ENCODE measurements at places on chromosomes 1 and 21.

- DNase-seq: peak; percentile 53
Measured at GRCh38 chr1:30743584-30744059, 14.0 kb downstream of the LAPTM5 start.

DNA sequence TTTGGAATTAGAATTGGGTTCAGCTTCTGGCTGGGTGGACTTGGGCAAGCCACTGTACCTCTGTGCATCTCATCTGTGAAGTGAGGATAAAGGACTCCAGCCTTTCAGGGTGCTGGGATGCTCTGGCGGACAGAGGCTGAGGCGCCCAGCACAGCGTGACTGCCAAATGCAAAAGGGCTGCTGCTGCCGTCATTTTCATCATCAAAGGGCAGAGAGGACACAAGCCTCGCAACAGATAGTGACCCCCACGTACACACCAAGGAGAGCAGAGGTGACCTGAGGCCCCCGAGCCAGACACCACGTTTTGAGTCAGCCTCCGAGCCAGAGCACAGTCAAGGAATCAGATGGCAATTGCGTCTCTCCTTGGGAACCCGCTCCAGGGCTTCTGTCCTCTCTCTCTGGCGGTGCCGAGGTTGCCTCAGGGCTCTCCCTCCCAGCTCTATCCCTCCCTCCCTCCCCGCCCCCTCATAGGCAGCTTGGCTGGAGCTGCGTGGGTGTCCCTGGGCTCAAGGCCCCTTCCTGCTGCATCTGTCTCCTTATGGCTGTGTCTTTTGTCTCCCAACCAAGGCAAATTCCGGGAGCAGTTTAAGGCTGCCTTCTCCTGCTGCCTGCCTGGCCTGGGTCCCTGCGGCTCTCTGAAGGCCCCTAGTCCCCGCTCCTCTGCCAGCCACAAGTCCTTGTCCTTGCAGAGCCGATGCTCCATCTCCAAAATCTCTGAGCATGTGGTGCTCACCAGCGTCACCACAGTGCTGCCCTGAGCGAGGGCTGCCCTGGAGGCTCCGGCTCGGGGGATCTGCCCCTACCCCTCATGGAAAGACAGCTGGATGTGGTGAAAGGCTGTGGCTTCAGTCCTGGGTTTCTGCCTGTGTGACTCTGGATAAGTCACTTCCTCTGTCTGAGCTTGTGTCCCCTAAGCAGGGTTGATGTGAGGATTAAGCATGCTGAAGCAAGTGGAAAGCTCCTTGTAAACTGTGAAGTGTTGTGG, 9.0 kb downstream of the HCRTR1 start:
- DNase-seq: no peak

DNA sequence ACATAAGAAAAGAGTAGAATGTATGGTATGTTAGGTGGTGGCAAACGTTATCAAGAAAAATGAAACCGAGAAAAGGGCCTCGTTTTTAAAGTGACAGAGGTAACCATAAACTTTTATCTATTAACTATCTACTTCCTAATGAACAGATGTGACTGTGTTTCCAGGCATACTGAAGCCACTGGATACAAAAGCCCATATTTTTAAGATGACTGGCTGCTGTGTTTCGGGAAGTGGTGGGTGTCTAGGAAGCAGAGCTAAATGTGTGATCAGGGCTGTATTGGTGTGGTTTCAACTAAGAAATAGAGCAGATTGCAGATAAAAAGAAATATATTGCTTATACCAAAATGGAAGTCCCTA, 71.8 kb downstream of the CHRM3 start:
- DNase-seq: no peak

DNA sequence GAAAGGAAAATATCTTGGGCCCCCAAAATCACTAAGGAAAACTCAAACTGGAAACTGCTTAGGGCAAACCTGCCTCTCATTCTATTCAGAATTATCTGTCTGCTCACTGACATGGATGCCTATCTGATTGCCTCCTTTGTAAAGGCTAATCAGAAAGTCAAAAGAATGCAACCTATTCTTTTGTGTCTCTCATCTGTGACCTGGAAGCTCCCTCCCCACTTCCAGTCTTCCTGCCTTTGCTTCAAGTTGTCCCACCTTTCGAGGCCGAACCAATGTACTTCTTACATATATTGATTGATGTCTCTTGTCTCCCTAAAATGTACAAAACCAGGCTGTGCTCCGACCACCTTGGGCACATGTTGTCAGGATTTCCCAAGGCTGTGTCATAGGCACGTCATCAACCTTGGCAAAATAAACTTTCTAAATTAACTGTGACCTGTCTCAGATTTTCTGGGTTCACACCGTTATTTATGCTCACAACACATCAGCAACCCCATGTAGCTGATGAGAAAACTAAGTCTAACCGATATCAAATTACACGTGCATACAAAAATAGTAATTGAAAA, 302.3 kb upstream of the NRIP1 start:
- DNase-seq: no peak

- no peak for DNase-seq
Measured at GRCh38 chr1:9068981-9069325, 482 bp downstream of the SLC2A5 start.

DNA sequence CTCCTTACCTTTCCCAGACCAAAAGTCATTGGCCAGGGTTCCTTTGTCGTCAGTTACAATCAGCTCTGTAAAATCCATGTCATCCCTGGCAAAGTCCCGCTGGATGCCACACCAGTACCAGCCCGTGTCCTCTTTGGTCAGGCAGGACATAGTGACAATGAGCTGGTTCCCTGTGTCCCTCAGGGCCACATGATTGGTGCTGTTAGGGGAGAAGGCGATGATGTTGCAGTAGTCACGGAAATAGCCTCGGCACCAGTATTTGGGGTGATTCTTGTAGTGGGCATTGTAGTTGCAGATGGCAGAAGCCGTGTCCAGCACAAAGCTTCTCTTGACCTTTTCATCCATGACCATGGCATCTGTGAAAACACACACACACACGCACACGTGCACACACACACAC, 14.8 kb downstream of the ADORA3 start:
- no peak for DNase-seq

GRCh38 chr1:25100151-25100833, 132.0 kb downstream of the SYF2 start:
- DNase-seq: no peak

- DNase-seq: no peak
Measured at GRCh38 chr21:27407271-27407670, 440.4 kb upstream of the ADAMTS5 start.

DNA sequence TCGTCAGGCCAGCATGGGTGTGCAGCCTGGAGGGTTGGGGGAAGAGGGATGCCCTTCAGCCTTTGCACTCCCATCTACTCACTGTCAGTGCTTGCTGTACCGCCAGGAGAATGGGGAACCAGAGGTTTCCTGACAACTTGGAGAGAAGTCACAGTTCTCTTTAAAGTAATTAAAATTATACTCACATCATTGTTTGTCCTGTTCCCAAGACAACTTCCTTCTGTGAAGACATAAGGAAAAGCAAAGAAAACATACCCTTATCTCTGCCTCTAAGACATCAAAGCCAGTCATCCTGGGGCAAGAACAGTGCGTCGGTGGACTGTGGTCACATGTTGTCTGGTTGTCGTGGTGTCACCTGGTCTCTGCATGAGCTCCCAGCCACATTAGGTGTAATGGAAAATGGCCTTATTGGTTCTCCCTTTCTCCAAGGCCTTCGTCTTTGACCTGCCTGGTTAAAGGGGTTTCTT, 17.6 kb downstream of the TRAF5 start:
- DNase-seq: no peak

DNA sequence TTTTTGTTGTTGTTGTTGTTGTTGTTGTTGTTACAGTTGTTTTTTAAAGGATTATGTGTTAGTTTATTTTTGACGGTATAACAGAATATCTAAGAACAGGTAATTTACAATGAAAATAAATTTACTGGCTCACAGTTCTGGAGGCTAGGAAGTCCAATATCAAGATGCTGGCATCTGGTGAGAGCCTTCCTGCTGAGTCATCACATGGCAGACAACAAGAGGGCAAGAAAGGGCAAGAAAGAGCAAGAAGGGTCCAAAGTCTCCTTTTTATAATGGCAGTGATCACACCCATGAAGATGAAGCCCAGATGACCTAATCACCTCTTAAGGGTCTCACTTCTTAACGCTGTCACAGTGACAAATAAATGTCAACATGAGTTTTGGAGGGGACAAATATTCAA, 142.1 kb downstream of the NEGR1 start:
- no peak for DNase-seq

DNA sequence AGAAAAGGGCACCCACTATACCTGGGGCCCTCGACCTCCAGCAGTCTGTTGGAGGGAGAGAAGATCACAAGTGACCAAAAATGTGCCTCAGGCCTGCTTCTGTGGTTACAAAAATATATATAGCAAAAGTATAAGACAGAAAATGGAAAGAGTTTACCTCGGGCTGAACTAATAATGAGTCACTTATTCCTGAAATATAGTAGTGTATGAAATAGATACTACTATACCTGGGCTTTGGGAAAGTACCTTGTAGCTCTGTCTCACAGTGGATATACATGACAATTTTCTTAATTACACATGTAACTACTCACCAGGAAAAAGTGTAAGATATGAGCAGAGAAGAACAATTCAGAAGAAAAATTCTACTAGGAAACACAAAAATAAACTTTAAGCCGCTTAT, 7.3 kb upstream of the APCS start:
- DNase-seq: no peak

- no peak for DNase-seq
Measured at GRCh38 chr1:228105270-228105995, 2.3 kb upstream of the C1orf35 start.

DNA sequence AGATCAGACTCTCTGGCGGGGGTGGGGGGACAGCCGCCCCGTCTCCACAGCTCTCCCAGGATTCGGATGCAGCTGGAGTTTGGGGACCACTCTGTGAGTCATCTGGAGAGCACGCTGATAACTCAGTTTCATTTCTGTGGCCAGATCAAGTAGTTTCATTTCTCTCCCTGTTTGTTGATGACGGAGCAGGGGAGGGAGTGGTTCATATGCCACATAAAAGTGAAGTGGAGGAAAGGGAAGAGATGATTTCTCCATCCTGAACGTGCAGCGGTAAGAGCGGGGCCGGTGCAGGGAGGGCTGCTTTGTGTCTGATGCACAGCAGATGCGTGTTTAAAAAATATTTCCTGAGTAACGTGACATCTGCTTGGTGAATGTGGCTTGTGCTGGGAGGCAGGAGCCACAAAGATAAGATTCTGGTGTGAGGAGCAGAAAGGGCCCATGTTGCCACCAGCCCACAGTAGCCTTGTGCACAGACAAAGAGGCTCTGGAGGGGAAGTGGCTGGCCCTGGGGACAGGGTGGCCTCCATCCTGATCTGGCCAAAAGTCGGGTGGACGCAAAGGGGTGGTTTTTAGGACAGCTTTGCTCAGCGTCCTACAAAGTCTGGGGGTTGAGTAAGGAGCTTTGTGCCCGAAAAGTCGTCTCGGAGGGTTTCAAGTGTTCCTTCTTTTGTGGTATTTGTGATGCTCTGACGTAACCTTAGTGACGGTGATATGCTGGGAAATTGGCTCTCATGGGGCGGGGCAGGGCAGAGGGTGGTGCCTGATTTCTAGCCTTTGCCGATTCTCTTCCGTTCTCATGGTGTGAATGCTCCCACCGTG, at the start of gene MX2:
Gene MX2, plus strand, starts transcription at position 242 of the 819 bp plus-strand sequence. CDS start 14,880 bp downstream, outside the sequence.
- DNase-seq: peak; percentile 37

GRCh38 chr21:44817506-44817880, 369 bp downstream of the SUMO3 start:
- DNase-seq: peak; percentile 89

GRCh38 chr1:95086949-95087533, 14.3 kb upstream of the ALG14 start:
- DNase-seq: no peak

- no peak for DNase-seq
Measured at GRCh38 chr1:217063172-217063908, 340.1 kb upstream of the ESRRG start.

DNA sequence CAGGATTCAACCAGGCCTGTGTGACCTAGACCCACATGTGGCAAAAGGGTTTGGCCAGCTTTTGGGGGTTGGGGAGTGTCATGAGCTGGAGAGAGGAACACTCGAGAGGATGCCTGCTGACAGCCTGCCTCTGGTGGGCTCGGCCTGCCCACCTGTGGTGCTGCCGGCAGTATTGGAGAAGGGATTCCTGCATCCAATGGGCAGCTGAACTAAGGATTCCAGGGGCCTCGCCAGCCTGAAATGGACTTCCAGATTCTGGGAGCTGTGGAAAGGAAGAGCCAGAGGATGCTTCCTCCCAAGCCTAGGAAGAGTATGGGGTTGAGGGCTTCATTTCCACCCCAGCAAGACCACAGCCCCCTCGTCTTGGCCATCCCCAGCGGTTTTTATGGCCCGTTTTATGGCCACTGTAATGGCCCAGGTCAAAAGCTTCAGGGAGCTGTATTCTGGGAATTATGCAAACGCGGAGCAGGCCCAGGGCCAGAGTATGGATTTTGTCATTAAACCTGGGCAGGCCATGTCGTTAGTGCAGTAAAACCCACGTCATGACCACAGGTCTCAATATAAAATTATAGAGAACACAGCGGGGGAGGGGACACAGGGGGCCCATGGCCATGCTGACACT, 63.6 kb downstream of the TMEM53 start:
- no peak for DNase-seq

GRCh38 chr1:219432191-219432606, 180.7 kb downstream of the ZC3H11B start:
- no peak for DNase-seq

DNA sequence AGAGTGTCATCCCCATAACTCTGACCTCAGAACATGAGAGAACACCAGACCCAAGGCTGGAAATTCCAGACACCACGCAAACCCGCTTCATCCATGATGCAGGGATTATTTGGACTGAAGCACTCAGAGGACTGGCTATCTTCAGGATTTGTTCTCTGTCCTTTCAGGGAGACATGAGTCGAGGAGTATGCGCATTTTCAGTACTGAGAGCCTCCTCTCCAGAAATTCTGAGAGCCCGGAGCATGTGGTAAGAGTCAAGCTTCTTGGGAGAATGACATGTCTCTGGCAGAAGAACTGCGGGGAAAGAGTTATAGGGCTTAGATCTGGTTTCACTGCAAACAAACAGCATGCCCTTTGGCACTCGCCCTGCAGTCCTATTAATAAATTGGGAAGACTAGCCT, 6.9 kb downstream of the LAX1 start:
- no peak for DNase-seq

GRCh38 chr1:110130113-110130591, 17.9 kb downstream of the UBL4B start:
- no peak for DNase-seq

DNA sequence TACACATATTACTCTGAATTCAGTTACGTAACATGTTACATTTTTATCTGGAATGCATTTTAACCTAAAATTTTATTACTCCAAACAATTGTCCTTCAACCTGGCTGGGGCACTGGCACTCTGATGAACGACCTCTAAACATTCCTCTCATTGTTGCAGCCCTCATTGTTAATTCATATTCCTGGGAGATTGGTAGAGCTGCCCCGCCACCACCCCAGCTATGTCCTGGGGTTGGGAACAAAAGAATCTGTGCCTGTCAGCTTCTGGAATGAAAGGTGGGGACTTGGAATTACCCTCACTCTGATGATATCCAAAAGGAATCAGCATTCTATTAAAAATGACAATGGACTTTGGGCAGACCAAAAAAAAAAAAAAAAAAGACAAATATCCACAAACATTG, 38.0 kb upstream of the DESI2 start:
- no peak for DNase-seq

- DNase-seq: no peak
Measured at GRCh38 chr1:71783071-71783470, 499.3 kb downstream of the NEGR1 start.

GRCh38 chr1:2570332-2570731, 14.2 kb downstream of the TNFRSF14 start:
- DNase-seq: no peak

Measured in stimulated activated CD4-positive, alpha-beta T cell treated with anti-CD3 and anti-CD28 coated beads, Interleukin-1b, Interleukin-23, amount 100 ng/mL, for 1 hour (primary cell).